ENCODE measurements at places on chromosomes 4 and X. TPM values are rescaled to one million over a fixed set of nuclear protein-coding genes. Genes with fewer than 3 reads are reported as not detected.

GRCh38 chr4:26248647-26249046 lies 72.2 kb upstream of the RBPJ start:
- peak; percentile 48 for DNase-seq

ZCCHC18 gene
- 1.7 TPM for total RNA-seq

KIT gene
- 0.02 TPM for total RNA-seq

MGST2 gene
- total RNA-seq, result 19.3 TPM

- DNase-seq, result no peak
Measured at GRCh38 chr4:81378386-81378785, 93.3 kb downstream of the RASGEF1B start.

GRCh38 chrX:84363051-84363450 lies 139.2 kb downstream of the HDX start:
- no peak for DNase-seq

ASB12 gene
- not detected for total RNA-seq

IBSP gene
- total RNA-seq, result not detected

- DNase-seq, result no peak
Measured at GRCh38 chr4:38715050-38715449, 51.1 kb downstream of the KLF3 start.

ACSL1 gene
- 7.5 TPM for total RNA-seq

WDR17 gene
- 0.86 TPM for total RNA-seq

- peak; percentile 54 for DNase-seq
Measured at GRCh38 chrX:154799556-154800348, 5.5 kb downstream of the MPP1 start.

YIPF7 gene
- total RNA-seq, result not detected

DNA sequence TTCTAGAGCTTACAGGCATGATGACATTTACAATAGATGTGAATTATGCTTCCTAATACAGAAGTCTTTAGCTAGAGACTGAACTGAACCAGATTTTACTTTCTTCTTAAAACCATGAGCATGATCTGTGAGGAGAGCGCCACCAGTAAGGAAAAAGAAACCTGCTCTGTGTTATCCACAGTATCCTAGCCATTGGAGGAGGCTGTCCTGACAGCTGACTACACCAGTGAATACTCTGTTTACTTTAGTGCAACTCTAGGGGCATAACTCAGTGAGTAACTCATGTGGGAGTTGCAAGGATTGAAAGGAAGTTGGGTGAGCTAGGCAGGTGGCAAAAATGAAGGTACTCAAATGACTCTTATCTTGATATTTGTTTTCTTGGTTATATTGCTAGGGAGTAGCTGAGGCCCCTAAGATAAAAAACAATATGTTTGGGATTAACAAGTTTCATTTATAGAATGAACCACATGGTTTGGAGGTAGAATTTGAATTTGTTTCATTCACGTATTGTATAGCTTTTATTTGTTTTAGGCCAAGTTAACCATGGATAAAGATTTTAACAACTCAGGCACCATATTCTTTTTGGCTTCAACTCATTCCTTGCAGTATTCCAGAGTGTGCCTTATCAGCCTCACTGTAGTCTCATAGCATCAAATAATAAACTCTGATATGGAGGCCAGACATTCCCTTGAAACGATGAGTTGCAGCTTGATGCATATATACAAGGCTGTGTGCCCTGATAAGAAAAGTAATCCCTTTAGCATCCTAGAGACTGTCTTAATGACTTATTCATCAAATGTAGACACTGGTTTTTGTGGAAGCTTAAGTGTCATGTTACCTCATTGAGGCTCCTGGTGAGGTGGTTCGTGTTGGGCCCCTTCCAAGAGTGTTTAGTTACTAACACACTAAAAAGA lies 2.5 kb downstream of the BMP3 start:
- DNase-seq, result no peak

GRCh38 chr4:83535520-83536361 lies at the start of gene GPAT3:
GPAT3 (plus strand) TSS chr4:83536108; CDS start chr4:83536623, 515 bp downstream.
- DNase-seq, result peak; percentile 78

- no peak for DNase-seq
Measured at GRCh38 chr4:106694232-106694631, 325.7 kb upstream of the GIMD1 start.

DNA sequence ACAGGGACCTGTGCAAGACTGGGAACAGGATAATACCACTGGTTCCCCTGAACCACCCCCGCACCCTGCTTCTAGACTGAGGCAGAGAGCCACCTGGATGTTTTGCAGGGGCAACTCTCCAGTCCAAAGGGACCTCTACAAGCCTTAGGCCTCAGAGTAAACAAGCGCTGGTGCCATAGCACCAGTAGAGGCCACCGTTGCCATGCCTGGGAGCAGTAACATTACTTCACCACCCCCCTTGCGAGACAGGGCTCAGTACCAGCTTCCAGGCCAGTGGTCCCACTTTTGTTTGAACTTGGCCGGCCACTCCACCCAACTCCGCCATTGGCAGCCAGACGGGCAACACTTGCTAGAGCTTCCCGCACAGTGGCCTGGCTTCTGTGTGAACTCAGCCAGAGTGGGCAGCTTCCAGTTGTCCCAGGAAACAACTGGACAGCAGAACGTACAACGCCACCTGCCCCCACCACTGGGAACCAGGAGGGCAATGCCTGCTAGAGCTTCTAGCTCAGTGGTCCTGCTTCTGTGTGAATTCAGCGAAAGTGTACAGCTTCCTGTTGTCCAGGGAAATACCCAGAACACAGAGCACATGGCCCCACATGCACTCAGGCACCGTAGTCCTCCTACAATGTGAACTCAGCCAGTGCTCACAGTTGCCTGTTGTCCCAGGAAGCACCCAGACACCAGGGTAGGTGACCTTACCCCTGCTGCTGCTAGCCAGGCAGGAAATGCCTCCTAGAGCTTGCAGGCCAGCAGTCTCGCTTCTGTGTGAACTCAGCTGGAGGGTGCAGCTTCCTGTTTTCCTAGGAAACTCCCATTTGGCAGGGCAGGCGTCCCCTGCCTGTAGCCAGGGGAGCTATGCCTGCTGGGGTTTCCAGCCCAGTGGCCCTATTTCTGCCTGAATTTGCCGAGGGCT lies 39.9 kb upstream of the PCDH19 start:
- DNase-seq, result peak; percentile 28

DNA sequence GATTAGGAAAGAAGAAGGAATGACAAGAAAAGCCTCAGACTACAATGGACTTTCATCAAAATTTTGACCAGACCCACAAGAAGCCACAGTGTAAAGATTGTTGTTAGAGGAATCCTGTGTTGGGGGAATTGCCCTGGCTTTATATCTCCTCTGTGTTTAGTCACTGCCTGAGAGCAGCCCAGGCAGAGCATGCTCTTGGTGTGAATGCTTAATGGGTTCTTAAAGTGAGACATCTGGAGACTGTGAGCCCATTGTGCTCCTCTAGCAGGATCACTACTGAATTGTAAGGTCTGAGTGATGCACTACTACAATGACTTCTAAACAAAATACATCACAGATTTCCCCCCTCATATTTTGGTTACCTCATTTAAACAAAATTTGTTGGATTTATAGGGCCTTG lies 1860.5 kb upstream of the ADGRL3 start:
- no peak for DNase-seq

GRCh38 chr4:8350841-8351461 lies 81.4 kb downstream of the HTRA3 start:
- DNase-seq, result no peak

PDGFRA gene
- 0.62 TPM for total RNA-seq

RNF175 gene
- total RNA-seq, result not detected

DNA sequence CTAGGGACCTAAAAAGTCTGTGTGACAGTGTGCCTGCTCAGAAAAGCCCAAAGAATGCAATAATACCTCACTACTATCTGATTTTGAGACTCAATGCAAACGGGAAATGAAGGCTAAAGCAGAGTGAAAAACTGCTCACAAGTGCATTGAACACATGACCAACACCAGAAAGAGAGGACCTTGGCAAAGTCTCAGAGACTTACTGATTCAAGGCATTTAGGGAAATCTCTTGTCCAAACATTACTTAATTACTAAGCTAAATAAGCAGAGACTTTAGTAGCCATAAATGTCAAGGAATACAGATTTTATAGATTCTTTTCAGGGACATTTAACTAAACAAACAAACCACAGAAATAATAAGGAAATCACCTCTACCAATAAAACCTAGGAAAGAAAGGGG lies 916.0 kb downstream of the FSTL5 start:
- DNase-seq, result peak; percentile 33

GRCh38 chr4:96936886-96937285 lies 1097.0 kb downstream of the PDHA2 start:
- no peak for DNase-seq

RRH gene
- not detected for total RNA-seq

DNA sequence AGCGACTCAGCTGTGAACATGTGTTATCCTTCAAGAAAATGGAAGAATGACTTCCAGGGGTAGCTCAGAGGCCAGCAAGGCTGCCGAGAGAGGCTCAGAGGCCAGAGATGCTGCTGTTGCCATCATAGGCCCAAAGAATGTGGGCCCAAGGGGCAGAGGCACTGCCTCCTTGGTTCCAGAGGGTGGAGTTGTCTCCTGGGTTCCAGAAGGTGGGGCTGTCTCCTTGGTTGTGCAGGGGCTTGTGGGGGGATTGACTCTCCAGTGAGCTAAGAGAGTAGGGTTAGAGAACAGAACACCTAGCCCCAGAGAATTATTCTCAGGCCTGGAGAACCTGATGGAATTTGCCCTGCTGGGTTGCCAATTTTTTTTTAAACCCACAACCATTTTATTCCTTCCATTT lies 62.6 kb downstream of the DGKK start:
- no peak for DNase-seq

DNA sequence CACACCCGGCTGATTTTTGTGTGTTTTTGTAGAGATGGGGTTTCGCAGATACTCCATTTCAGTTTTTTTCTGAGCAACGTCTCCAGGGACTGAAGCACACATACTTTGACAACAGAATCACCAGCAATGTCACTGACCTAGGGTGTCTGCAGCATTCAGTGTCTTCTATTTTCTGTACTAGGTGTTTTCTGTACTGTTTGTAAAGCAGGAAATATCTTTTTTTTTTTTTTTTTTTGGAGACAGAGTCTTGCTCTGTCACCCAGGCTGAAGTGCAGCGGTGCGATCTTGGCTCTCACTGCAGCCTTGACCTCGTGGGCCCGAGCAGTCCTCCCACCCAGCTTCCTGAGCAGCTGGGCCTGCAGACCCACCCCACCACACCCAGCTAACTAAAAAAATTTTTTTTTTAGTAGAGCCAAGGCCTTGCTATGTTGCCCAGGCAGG lies 8.9 kb downstream of the ADD1 start:
- no peak for DNase-seq

DNA sequence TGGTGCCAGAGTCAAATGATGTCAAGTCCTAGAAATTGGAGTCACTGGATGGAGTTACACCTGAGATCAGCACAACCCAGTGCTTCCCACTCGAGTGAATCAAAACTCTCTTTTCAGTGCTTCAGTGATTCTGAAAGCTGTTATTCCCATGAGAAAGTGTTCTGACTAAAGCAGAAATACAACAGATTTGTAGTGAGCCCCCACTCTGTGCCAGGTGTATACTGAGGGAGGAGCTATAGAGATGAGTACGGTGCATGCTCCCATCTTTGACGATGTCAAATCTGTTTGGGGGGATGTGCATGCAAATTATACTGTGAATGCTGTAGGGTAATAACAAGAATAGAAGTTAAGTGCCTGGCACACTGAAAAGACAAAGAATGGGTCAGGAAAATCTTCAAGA lies 330.2 kb downstream of the HS3ST1 start:
- no peak for DNase-seq

STOX2 gene
- under 0.01 TPM for total RNA-seq

DNA sequence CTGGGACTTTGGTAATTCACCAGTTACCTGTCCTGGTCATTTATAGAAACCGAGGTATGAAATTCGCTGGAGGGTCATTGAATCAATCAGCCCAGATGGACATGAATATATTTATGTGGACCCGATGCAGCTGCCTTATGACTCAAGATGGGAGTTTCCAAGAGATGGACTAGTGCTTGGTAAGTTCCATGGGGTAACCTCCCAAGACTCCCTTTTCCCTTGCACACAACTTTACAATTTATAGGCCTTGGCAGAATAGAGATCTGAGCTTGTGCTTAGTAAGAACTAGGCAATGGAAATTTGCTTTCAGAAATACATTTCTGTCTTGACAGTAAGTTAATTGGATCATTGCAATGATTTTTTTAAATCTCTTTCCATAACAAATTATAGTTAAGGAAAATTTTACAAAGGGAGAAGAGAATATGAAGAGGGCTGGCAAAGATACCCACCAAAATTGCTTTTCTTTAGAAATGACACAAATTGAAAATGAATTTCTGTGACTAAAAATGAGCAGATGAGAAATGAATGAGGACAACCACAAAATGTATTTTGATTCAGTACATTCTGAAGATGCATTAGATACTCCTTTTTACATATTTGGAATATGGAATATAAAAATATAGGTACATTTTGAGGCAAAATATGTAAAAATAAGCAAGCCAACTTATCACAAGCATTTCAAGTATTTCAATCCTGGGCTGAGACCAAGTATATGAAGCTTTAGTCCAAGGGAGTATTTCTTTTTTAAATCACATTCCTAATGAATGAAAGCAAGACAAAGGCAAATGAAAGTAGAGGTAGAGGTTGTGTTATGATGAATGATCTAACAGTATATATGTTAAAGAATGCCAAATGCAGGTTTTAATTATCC lies 45.9 kb downstream of the PDGFRA start:
- DNase-seq, result no peak

GRCh38 chr4:78651250-78651860 lies 99.8 kb downstream of the ANXA3 start:
- DNase-seq, result no peak

GRCh38 chr4:147693218-147693617 lies 9.3 kb upstream of the PRMT9 start:
- no peak for DNase-seq

DNA sequence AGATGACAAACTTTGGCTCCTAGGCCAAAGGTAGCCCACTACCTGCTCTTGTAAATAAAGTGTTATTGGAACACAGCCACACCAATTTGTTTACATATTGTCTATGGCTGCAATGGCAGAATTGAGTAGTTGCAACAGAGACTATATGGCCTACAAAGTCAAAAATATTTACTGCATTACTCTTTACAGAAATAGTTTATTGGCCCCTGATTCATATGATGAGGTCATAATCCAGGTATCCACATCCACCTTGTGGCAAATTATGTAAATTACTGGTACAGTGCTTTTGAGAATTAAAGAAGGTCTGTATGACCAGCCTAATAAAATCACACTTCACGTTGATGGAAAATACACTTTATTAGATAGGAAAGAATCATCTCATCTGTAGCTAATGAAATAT lies 337.0 kb upstream of the DDX53 start:
- no peak for DNase-seq

DNA sequence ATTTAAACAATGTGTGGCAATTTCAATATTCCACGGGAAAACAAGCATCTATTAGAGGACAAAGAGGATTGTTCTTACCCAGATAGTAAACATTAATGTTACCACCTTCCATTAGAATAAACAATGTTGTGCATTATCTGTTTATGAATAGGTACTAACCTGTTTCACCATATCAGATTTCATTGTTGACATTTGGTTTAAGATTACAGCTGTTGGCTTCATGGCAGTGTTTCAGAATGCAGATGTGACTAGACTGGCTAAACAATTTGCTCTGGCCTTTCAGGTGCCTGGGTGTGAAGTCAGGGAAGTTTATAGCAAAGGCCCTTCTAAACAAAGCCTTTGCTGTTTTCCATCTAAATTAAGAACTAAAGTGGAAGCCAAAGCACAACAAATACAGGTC lies 464.7 kb upstream of the FAM47C start:
- no peak for DNase-seq

- no peak for DNase-seq
Measured at GRCh38 chr4:69133993-69134392, 37.7 kb downstream of the UGT2B7 start.

UTP3 gene
- 16.2 TPM for total RNA-seq

PABPC1L2A gene
- total RNA-seq, result not detected

GRCh38 chr4:76208005-76208765 lies 5.4 kb downstream of the SCARB2 start:
- DNase-seq, result peak; percentile 21

USP17L12 gene
- not detected for total RNA-seq

PASD1 gene
- total RNA-seq, result 0.27 TPM

CTAG2 gene
- 1.1 TPM for total RNA-seq
